ENCODE measurements at places on chromosomes 1 and 21.

DNA sequence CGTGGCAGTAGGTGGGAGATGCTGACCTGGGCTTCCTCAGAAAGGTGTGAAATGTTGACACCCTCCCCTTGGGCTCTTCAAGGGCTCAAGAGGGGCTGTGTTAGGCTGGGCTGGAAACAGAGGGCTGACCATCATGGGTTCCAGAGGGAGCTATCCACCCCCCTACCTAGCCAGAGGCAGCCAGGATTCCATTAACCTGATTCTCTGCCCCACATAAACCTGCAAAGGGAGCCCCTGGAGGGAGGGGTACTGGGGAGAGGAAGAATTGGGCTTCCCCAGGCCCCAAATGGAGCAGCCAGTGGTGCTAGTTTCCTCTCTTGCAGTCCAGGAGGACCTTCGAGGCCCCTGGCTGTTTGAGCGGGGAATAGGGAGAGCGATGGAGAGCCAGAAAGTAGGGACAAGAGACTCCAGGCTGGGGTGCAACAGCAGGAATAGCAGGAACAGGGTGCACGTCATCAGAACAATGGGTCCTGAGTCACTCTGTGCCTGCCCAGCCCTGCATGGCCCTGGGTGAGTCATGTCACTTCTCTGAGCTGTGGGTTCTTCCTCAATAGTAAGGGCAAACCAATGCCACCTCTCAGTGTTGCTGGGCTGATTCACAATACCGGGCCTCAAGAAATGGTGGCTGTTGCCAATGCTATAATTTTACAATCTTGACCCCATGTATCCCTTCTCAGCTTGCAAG is 121.2 kb downstream of the EPHB2 start:
- no peak for DNase-seq

DNA sequence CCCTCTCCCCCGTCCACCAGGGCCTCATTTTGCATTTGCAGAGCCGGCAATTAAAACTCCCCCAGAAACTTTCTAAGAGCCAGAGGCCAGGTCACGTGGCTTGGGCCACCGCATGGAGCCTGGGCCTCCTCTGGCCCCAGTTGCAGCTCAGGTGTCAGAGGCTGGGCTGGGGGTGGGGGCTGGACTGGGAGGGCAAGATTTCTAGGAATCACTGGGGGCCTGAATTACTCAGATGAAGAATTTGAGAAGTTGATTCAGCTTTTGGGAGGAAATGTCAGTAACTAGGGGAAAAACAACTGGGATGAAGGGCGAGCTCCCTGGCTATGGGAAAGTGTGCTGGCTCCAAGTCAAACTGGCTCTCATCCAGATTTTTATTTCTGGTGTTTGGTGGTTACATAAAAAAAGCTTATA is 151.0 kb downstream of the CDC7 start:
- no peak for DNase-seq

GRCh38 chr1:52880206-52880605 is 37.6 kb downstream of the ZYG11A start:
- no peak for DNase-seq

- no peak for DNase-seq
Measured at GRCh38 chr1:113912594-113913311, 7.6 kb downstream of the DCLRE1B start.

- DNase-seq, result no peak
Measured at GRCh38 chr1:170700842-170701615, 37.1 kb downstream of the PRRX1 start.

DNA sequence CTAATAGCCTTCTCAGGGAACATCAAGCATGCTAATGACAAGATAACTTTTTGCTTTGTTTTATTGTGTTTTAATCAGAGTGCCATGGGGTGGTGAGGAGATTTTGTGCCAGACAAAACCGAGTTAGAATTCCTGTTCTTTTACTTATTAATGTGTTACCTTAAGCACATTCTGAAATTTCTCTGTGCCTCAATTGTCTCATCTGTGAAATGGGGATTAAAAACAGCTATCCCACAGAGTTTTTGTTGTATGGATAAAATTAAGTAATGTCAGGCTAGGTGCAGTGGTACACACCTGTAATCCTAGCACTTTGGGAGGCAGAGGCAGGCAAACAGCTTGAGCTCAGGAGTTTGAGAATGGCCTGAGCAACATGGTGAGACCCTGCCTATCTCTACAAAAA is 138.0 kb downstream of the PROX1 start:
- DNase-seq, result no peak

- DNase-seq, result no peak
Measured at GRCh38 chr1:226029093-226029496, 30.0 kb upstream of the SDE2 start.

GRCh38 chr1:70048336-70049094 is 156.9 kb downstream of the LRRC40 start:
- no peak for DNase-seq

DNA sequence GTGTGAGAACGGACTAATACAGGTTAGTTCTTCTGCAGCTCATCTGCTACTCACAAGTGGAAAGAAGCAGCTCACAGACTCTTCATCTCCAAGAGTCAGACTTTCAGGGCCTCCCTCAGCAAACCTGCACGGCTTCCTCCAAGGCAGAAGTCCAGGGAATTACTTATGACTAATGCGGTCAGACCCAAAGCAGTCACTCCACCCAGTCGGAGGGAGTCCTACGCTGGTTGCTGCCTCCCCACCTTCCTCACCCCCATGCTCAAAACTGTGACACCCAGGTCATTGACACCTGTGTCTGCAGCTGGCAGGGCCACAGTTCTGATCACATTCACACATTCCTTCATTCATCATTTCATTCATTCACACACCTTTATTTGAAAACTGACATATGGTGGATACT is 38.4 kb upstream of the PRDM2 start:
- DNase-seq, result no peak

DNA sequence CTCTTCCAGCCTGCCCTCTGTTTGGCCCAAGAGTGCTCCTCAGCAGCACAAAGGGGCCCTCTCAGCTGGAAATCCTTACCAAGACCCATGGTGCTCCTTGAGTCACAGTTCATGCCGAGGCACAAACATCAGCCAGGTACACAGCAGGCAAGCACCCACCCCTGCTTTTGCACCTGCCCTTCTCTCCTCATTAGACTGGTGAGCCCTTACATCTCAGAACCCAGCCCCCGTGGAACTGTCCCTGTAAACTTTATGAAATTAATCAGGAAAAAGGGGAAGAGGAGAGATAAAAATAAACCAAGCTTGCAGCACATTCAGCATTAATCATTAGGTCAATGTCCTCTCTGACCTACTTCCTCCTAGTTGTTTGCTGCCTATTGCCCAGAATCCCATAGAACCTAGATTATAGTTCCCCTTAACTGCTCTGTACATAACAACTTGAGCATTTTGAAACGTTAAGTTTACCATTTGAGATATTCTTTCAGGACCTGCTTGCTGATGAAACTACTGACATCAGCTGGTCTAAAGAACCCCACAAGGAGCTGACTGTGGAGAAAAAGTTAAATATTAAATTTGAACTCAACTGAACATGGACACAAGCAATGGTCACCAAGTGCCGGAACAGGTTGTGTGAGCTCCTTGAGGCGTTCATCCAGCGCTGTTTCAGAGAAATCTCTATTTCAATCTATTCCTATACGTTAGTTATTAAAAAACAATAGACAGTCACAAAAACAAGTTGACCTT is 738.4 kb downstream of the MATN1 start:
- no peak for DNase-seq

DNA sequence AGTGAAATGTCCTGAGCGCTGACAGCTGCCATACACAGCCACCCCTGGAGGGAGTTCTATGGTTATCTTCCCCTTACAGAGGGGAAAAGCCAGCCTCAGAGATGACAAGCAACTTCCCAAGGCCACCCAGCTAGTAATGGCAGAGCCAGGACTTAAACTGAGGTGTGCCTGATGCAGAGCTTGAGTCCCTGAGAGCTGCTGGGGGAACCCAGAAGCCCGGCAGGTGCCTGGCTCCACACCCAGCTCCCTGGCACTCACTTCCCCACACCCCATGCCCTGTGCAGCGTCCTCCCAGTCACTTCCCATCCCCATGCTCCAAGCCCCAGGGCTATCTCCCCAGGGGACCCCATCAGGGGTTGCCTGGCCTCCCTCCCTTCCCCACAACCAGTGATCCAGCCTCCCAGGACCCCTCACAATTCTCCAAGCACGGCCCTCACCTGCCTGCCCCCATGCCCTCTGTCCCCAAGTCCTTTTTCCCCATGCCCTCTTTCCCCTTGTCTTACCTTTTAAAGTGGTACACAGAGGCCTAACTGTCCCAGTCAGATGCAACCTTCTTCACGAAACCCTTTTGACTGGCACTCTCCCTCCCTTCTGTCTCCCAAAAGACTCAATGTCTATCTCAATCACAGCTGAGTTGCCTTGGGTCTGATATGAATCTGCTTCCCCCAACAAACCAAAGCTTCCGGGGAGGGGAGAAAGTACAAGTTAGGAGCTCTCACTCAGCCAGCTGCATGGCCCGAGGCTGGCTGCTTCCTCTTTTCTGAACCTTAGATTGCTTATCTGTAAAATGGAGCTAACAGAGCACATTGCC is 39.8 kb upstream of the LRP8 start:
- no peak for DNase-seq

- no peak for DNase-seq
Measured at GRCh38 chr1:18927082-18927653, 24.8 kb upstream of the ALDH4A1 start.

DNA sequence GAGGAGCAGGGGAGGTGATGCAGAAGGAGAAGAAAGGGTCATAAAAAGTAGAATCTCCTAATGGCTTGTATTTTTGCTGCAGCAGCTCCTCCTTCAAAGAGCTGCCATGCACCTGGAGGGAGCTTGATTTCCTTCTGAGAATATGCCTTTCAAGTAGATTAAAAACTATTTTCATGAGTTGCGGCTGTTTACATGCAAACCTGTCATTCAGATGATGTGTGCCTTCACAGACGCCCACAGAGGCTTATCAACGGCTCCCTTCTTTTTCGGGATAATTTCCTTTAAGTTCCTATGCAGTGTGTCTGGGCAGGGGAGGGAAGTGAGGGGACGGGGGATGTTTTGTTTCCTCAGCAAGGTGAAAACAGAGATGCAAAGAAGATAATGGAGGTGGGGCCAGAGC is 38.8 kb downstream of the TNR start:
- DNase-seq, result no peak

DNA sequence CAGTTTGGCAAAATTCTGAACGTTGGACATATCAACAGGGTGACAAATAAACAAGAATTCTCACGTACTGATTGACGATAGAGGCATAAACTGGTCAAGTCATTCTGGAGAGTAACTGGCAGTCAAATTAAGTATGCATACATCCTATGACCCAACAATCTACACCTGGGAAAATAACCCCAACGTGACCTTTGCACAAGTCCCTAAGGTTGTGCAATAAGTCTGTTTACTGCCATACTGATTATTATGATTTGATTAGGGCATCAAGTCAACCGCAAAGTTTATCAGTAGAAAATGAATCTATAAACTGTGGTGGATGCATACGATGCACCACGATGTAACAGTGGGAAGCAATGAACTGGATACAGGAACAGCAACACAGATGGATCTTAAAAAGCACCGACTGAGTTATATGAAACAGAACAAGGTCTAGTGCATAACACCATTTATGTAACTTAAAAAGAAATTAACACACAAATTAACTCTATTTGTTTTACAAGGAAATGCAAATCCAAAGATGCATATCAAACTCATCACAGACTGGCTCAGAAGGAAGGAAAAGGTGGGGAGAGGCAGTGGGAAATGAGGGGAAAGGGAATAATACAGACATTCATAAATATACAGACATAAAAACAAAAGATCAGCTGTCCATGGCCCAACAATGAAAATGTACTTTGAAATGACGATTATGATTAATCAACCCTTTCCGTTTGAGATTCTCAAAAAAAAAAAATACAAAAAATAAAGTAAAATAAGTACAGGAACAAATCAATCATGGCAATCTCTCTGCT is 41.0 kb upstream of the SEC16B start:
- DNase-seq, result no peak

DNA sequence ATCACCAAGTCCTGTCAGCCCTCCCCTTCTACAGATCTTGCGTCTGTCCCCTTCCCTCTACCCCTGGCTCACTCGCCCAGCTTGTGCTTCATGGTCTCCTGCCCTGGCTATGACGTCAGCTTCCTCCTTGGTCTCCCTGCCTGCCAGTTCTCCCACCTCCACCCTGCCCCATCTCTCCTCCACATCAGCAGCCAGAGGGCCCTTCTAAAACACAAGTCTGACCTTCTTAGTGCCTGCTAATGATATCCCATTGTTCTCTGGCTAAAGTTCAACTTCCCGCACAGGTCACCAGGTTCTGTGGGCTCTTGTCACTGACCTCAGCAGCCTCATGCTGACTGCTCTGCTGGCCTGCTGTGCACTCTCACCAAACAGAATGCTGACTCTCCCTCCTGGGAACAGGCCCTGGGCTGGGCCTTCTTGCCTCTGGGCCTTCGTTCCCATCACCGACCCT is 24.7 kb upstream of the MYCL start:
- DNase-seq, result no peak

DNA sequence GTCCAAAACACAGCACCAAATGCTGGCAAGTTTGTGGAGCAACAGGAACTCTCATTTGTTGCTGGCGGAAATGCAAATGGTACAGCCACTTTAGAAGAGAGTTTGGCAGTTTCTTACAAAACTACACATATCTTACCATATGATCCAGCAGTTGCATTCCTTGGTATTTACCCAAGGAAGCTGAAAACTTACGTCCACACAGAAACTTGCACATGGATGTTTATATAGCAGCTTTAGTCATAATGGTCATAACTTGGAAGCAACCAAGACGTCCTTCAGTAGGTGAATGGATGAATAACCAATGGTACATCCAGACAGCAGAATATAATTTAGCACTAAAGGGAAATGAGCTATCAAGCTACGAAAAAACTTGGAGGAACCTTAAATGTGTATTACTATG is 66.4 kb downstream of the MARK1 start:
- DNase-seq, result no peak

DNA sequence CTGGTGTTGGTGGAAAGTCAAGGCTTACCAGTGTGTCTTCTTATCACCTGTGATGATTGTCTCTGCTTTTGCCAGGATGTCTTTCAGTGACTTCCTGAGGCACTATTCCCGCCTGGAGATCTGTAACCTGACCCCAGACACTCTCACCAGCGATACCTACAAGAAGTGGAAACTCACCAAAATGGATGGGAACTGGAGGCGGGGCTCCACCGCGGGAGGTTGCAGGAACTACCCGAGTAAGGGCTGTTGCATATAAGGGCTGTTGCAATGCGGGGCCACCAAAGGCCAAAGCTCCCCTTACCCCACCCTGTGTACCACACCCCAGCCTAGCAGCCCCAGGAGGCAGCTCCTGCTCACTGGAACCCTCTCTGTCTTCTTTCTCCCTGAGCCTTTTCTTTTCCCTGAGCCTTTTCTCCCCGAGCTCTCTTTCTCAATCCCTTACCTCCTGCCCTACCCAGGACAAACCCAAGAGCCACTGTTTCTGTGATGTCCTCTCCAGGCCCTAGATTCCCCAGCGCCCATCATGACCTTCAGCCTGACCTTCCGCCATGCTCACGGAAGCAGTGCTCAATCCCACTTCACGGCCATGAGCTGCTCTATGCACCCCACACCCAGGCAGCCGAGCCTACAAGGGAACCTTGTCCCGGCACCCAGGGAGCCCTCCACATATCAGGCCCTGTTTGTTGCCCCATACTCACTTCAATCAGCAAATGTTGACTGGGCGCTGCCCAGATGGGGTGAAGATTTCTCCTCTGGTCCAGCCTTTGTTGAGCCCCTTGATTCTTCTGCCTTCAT is 40.6 kb downstream of the CAPN2 start:
- no peak for DNase-seq

Measured in stimulated activated CD4-positive, alpha-beta T cell treated with anti-CD3 and anti-CD28 coated beads, Interleukin-1b, Interleukin-23, amount 100 ng/mL, for 1 hour (primary cell).